ENCODE measurements at places on chromosomes 3 and 15.

DNA sequence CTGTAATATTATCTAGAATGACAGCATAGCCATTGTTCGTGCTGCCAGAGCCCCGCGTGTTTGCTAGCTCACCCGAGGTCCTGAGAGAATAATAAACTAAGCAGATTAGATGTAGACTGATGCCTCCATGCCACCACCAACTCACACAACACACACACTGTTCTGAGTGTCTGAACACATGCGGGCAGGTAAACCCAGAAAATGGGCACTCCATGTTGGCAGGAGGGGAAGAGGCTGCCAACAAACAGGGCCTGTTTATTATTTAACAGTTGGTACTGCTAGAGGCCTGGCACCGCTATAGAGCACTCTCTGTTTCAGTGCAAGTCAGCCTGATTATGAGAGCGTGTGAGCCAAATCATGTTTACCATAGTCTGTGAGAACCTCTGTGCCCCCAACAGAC is 299.0 kb downstream of the ZBTB20 start:
- no peak for DNase-seq

GRCh38 chr3:28934126-28934813 is 346.6 kb upstream of the RBMS3 start:
- DNase-seq: no peak

- no peak for DNase-seq
These were observed 37.6 kb downstream of the WNT5A start for GRCh38 chr3:55449527-55449926.

DNA sequence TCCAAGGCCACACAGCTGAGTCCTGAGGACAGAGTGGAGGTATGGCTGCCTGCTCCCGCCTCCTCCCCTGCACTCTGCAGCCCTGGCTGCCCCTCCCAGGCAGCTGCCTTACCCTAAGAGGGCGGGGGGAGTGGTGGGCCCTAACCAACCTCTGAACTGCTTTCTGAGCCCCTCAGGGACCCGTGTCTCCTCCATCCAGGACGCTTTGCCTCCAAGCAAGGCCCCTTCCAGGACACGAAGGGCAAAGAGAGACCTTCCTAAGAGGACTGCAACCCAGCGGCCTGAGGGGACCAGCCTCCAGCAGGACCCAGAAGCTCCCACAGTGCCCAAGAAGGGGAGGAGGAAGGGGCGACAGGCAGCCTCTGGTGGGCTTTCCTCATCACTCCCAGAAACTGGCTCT is 7.6 kb downstream of the NEIL1 start:
- DNase-seq: no peak

Measured in neuronal stem cell (in vitro differentiated cells).